ENCODE measurements at places on chromosomes 7 and 10. TPM values are rescaled to one million over a fixed set of nuclear protein-coding genes. Genes with fewer than 3 reads are reported as not detected.

DNA sequence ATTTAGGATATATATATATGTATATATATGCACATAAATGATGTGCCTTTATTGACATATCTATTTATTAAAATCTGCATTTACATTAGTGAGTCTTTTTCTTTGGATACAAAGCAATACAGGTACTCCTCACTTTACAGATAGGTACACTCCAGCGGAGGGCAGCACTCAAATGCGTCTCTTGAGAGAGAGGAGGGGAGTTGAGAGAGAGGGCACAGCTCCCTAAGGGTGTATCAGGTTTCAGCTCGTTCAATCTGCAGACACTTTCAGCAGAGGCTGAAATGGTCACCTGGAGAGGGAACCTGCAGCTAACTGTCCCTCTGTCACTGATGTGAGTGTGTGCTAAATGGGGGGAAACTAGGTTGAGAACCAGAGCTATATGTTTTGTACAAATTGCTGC is 21.5 kb downstream of the C10orf53 start:
- no peak for DNase-seq

Gene AKR1C2
- 44.7 TPM for total RNA-seq

DNA sequence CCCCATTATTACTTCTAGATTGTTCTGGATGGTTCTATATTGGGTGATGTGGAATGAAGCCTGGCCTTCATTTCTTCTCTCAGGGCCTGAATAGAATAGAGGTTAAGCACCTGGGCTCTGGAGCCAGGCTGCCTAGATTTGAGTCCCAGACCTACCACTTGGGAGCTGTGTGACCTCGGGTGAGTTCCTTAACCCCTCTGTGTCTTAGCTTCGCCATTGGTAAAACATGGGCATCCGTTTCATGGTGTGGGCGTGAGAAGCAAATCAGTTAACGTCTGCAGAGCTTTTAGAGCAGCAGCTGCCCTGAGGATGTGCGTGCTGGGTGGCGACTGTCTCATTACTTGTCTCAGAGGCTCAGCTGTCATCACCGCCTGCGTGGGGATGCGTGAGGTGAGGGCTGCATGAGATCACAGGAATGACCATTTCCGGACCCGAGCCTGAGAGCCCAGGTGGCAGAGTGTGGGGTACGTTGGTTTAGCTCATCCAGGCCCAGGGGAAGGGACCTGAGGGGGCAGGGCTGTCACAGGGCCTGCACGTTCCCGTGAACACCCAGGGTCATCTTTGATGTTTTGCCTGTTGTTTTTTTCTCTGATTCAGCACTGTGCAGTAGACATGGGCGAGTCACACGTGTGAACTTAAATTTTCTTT is 9.7 kb downstream of the AGAP3 start:
- DNase-seq = no peak

Gene CNTNAP2
- total RNA-seq = not detected

DNA sequence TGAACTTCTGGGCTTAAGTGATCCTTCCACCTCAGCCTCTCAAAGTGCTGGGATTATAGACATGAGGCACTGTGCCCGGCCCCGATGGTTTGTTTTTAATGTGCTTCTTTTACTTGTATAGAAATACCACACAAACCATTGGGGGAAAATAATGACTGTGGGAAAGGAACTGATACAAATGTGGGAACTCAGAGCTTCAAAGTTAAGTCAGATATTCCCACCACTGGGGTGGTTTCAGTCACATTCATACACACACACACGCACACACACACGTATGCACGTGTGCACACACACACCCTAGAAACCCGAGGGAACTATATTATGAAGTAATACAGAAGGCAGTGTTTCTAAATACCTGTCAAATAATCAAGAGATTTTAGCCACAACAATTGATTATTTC is 17.0 kb downstream of the CPA4 start:
- DNase-seq = no peak

- DNase-seq = no peak
Measured at GRCh38 chr10:105259201-105259600, 618.1 kb downstream of the SORCS3 start.
